Left cardiac atrium (tissue), 4 donors: ENCODE measurements at places on chromosomes 1 and 21. TPM values are rescaled to one million over a fixed set of nuclear protein-coding genes. Genes with fewer than 3 reads are reported as not detected.

DNA sequence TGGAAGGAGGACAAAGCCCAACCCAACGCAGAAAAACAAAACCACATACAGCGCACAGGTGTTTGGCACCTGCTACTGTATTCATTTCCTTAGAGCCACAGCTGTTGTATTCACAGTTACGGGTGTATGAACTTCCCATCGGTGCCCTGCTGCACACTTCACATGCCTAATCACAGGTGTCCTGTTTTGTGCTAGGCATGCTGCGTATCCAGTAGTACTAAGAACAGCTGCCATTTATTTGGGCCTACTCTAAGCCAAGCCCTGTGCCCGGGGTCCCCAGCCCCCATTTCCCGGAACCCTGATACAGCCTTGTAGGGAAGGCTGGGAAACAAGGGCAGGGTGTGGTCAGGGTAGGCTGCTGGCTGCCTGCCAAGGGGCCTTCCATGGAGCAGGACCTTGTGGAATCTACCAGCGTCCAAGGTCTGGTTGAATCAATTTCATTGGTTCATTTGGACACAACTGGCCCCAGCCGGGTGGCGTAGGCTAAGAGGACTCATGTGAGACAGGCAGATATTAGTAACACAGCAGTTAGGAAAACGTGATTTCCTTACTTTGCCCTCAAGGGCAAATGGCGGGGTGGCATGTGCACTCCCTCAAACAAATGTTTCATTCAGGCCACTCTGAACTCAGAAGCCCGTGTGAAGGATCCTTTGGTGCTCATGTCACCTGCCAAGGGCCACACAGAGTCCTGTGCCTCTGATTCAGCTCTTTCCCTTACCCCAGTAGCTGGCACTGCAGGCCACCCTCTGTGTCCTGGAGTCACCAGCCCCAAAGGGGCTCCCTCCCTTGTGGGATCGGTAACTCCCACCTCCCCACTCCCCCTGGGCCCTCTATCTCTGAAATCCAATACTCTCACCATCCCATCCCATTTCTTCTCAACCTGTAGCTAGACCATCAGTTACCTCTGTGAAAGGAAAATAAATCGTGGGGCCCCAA is 986 bp upstream of the RNF186 start:
- DNase-seq = no peak

- peak; percentile 60 for DNase-seq
Observed at GRCh38 chr1:201614262-201615015, 75.5 kb downstream of the NAV1 start.

DNA sequence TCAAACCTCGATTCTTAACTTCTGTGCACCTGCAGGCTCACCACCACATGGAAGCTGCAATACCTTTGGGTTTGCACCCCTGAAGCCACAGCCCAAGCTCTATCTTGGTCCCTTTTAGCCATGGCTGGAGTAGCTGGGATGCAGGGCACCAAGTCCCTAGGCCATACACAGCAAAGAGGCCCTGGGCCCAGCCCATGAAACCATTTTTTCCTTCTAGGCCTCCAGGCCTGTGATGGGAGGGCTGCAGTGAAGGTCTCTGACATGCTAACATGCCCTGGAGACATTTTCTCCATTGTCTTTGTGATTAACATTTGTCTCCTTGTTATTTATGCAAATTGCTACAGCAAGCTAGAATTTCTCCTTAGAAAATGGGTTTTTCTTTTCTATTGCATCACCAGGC is 79.2 kb downstream of the PRRX1 start:
- DNase-seq = no peak

GRCh38 chr1:162367772-162368171 is 8.9 kb downstream of the SPATA46 start:
- DNase-seq = no peak

GRCh38 chr1:240295811-240296210 is 204.1 kb downstream of the FMN2 start:
- no peak for DNase-seq

- no peak for DNase-seq
Observed at GRCh38 chr1:152870831-152871730, 7.0 kb upstream of the SMCP start.

- no peak for DNase-seq
Observed at GRCh38 chr1:204706838-204707509, 21.4 kb upstream of the LRRN2 start.

- DNase-seq = no peak
Observed at GRCh38 chr1:40976952-40977690, 2.4 kb upstream of the CTPS1 start.

- no peak for DNase-seq
Observed at GRCh38 chr21:35249636-35250035, 200.5 kb upstream of the RUNX1 start.

DNA sequence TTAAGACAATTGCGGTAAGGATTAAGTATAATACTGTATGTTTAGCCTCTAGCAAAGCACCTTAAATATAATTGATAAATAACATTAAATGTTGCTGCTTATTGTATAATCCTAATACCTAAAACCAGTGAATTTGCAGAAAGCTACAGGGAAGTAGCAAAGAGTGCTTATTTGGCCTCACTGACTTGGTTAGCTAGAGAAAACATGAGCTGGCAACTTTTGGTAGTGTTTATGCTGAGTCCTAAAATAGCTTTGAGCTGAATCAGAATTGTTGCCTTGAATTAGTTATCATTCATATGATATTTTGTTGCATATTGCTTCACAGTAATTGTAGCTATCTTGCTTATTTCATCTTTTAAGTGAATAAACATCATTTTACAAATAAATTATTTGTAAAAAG is 3.5 kb downstream of the TRIM67 start:
- no peak for DNase-seq

DNA sequence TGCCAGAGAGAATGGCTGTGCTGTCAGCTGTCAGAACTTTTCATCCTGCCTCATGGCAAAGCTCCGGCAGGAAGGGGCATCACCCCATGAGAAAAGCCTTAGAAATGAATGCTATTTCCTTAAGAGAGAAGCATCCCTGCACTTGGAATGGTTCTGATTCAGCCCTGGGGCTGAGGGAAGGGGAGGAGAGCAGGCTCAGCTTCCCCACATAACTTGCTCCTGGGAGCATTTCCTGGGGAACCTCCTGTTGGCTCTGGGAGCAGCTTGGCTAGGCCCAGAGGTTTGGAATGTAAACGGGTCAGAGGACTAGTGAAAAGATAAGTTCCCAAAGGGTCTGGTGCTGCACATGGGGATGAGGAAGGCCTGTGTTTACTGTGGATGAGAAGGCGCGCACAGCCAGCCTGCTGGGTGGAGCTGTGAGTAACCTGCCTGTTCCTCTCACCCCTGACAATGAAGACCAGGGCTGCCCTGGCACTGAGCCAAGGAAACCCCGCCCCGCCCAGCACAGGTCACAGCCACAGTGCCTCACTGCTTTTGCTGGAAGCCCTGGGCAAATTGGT is 5.0 kb downstream of the PRELP start:
- peak; percentile 46 for DNase-seq

DNA sequence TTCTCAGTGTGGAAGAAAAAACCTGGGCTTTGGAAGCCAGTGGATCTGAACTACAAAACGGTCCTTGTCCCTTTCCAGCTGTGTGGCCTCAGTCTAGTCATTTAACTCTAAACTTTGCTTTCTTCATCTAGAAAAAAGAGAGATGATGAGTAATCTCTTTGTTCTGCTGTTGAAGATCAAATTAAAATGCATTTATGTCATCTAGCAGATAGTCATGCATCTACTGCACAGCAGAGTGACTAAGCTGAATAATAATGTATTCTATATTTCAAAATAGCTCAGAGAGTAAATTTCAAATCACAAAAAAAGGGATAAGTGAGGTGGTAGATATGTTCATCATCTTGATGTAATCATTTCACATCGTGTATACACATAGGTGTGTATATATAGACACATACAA is 473.2 kb downstream of the DSCAM start:
- DNase-seq = no peak

GRCh38 chr21:44286086-44286715 is 525 bp downstream of the AIRE start:
- peak; percentile 7 for DNase-seq

TNFRSF14 gene
- 22.6 TPM for total RNA-seq

RAB29 gene
- 13.1 TPM for total RNA-seq

TRPM2 gene
- 5.1 TPM for total RNA-seq

HENMT1 gene
- total RNA-seq = 3.3 TPM

MARK1 gene
- 16.7 TPM for total RNA-seq

RGSL1 gene
- not detected for total RNA-seq

RGS7 gene
- total RNA-seq = not detected

E2F2 gene
- total RNA-seq = 1.3 TPM

PAQR6 gene
- 0.71 TPM for total RNA-seq

FRRS1 gene
- 3.6 TPM for total RNA-seq

ASCL5 gene
- not detected for total RNA-seq

HTR6 gene
- not detected for total RNA-seq

CTH gene
- total RNA-seq = 1.3 TPM

CFHR1 gene
- total RNA-seq = 0.21 TPM

EDARADD gene
- total RNA-seq = not detected

MIXL1 gene
- total RNA-seq = not detected
